Cortex of kidney (tissue), 1 donor: ENCODE measurements at places on chromosomes 6 and 20.

- no peak for DNase-seq
These were observed 8.2 kb downstream of the NCOA7 start for GRCh38 chr6:125798734-125799508.

GRCh38 chr6:32076321-32076809 is 32.8 kb downstream of the TNXB start:
- DNase-seq = no peak

DNA sequence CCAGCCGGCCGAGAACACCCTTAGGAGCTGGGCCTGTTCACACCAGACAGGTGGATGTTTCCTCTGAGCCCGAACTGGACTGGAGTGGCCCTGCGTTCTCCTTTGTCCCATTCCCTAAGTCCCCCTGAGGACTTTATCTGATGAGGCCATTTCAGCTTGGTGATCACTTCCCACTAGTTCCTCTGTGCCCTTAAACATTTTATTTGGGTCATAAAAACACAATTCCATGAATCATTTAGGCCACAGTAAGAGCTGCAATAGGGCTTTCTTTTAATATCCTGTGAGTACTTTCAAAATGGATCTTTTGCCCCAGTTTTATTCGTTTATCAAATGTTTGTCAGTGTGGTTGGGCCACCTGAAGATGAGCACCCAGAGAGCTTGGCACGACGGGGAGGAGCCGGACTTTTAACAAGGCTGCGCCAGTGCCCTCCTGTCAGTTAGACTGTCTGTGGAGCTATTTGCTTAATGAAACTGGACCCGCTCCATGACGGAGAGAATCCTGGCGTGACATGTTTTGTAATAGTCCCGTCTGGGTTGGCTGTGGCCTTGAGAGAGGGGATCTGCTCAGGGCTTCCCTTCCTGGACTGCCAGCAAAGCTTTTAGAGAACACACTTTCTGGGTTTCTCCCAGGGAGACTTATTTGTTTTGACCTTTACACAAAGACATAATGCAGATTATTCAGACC is 53.5 kb downstream of the ZDHHC14 start:
- DNase-seq = no peak

DNA sequence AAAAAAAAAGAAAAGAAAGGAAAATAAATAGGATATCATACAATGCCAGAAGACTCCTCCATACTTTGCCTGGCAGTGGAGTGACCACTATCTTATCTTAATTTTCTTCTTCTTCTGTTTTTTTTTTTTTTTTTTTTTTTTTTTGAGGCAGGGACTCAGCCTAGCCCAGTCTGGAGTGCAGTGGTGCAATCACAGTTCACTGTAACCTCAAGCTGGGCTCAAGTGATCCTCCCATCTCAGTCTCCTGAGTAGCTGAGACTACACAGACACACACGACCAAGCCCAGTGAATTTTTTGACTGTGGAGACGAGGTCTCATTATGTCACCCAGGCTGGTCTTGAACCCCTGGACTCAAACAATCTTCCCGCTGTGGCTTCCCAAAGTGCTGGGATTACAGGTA is 17.1 kb upstream of the MMP9 start:
- DNase-seq = no peak

DNA sequence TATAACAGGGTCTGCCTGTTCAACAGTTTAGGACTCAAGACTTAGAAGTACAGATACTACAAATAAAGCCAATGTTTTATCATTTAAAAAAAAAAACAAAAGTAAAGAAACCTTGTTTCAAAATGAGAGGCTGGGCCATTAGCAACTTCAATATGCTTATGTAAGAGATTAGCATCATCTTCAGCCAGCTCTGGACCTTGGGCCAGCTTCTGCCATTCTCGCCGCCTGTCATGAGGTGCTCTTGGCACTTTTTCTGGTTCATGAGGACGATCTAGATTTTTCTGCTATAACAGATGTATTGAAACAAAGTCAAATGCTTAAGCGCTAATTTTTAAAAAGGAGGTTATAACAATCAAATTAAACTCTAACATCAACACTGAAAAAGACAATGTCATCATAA is 74.2 kb downstream of the WASF1 start:
- no peak for DNase-seq

DNA sequence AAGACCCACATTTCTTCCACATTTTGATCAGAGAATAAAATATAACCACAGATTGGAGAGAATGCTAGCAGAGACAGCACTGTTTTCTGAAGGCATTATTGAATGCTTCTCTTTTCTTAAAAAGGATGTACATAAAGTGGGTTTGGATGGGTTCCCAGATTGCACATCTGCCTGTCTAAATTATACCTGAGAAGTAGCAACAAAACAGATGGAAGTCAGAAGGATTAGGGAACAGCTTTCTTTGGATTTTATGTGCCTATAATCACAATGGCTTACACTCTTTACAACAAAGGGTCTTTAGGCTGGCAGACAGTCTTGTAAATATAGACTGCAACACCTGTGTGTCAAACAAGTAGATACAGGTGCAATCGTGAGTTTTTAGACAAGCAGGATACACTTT is 622.2 kb upstream of the MANEA start:
- DNase-seq = no peak

DNA sequence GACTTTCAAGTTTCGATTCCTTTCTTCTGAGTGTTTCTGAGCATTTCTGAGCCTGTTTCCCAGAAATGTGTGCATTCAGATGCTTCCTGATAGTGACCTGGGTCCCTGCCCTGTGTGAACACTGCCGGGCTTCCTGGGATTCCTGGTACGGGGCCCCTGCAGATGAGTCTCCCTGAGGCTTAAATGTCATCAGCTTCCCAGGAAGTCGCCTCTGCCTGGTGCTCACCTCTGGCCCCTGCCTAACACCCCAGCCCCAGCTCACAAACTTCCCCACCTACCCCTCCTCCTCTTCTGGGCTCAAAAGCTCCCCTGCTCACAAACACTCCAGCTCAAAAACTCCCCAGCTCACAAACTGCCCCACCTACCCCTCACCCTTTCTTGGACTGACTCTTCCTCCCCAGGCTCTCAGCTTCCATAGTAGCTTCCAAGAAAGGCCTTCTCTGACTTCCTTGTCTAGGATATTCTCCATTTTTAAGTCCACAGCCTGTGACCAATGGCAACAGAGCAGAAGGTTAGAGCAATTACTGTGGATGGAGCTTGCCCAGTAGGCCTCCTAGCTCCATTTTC is 42.0 kb downstream of the TGM2 start:
- no peak for DNase-seq

GRCh38 chr6:93398723-93399122 is 20.6 kb downstream of the EPHA7 start:
- no peak for DNase-seq

DNA sequence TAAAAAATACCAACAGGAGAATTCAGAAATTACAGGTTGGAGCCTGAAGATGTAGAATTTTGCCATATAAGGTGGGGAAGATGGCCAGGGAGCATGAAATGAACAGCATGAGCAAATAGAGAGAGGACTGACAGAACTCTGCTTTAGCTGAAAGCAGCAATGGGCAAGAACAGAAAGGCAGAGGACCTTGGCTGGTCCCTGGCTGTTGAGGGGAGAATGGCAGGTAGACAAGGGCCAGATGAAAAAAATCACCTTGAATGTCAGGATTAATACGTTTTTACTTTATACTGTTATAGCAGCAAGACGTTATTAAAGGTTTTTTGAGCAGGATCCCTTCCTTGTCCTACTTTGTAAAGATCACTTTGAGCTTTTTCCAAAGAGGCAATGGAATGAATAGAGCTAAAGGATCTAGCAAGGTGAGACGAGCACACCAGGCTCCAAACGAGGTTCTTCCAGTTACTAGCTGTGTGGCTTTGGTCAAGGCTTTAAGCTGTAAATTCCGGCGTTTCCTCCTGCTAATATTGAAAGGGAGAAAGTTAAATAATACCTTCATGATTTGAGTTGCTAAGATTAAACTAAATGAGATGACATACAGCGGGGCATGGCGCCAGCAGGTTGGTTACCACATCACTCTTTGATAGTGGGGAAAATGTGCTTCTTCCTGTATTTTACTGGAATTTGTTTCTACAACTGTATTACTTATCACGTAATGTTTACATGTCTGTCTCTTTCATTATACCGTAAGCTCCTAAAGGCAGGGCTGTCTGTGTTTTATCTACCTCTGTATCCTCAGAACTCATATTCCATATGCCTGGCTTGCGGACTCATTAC is 776 bp downstream of the PPIL1 start:
- DNase-seq = no peak

DNA sequence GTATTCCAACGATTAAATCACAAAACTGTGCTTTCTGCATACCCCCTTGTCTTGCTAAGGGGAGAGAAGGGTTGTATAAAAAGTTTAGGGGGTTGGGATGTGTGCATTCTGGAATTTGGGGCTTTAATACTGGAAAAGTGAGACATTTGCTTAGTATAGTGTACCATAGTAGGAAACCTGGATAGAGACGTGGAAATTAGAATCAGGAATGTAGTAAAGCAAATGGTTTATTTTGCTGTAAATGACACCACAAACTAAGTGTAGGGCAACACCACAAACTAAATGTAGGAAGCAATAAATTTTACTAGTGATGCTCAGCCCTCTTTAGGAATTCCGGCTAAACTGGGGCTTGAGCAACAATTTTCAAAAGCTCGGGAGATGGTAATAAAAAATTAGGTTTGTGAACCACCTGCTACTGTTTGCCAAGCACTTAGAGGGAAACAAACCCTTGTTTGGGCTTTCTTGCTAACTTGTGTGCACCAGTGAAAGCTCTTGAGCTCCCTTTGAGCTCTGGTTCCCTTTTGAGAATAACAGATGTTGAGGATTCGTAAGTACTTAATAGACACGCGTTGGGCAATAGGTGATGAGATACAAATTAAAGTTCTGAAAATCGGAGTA is 13.8 kb downstream of the BRD2 start:
- DNase-seq = no peak

DNA sequence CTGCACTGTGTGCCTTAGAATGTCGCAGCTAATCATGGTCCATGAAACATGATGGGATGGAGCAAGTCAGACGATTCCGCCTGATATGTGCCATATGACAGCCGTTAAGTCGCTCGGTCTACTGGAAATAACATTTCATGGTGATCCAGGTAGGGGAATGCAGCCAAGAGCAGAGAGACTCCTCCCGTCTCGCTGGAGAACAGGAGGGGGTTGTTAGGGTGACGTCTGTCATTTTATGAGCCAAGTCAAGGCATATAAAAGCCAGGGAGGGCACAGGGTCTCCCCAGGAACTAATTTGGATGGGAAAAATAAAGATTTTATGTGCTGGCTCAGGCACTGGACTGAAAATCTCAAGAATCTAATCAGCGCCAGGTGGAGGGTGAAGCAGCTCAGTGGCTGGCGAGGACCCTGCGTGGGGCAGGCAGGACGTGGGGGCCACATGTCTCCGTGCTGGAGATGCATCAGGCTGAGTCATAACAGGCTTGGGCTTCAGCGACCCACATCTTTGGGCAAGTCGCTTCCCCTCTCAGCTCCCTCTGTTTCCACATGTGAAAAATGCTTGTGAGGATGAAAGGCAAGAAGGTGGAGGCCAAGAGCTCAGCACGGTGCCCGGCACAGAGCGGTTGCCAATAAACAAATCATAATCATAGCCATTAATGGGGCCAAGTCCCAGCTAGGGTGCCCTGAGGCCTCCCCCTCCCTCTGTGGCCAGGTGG is 234.6 kb downstream of the ANKRD60 start:
- DNase-seq = no peak

GRCh38 chr6:25014369-25014768 is 78.6 kb upstream of the RIPOR2 start:
- DNase-seq = no peak

GRCh38 chr6:72758901-72759300 is 137.0 kb downstream of the KCNQ5 start:
- DNase-seq = no peak

DNA sequence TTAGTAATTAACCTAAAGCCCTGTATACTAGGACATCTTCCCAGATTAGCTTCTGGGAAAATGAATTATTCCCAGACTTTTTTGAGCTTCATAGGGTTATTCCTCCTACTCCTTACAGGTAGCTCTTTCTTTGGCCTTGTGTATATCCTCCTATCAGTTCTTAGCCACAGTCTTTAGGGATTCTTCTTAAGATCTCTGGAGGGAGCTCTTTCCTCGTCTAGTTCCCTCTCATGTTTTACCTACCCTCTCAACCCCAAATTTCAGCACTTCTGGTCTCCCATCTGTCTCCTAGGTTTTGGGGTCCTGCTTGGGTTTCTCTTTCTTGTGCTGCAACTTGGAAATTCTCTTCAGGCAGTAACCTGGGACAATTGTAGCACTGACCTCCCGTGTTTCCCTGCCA is 46.4 kb upstream of the SLC35B3 start:
- DNase-seq = no peak

- DNase-seq = no peak
These were observed 146.9 kb downstream of the DNAH8 start for GRCh38 chr6:38861926-38862401.

GRCh38 chr6:72032086-72032485 is 145.7 kb downstream of the RIMS1 start:
- no peak for DNase-seq

- DNase-seq = no peak
These were observed 237.8 kb downstream of the LY86 start for GRCh38 chr6:6826095-6826901.

GRCh38 chr20:41587523-41587922 is 30.7 kb downstream of the CHD6 start:
- no peak for DNase-seq

DNA sequence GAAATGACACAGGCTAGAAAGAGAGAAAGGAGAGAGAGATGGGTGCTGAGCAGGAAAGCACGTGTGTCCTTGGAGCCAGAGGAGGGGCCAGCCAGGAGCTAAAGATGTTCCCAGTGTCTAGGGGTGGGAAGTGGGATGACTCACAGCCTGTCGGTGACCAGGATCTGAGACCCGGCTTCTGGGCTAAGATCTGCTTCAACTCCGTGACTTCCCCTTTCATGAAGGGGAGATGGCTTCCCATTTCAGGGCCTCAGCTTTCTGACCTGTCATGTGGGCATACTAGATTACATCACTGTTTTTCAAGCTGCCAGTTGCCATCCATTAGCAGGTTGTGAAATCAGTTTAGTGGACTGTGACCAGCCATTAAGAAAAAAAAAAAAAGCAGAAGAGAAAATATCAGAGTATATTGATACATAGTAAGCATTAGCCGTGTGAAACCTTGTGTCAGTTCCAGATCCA is 5.4 kb downstream of the TGM3 start:
- no peak for DNase-seq

- DNase-seq = no peak
These were observed 3.1 kb downstream of the HM13 start for GRCh38 chr20:31517373-31517772.
